Activated CD4-positive, alpha-beta T cell treated with anti-CD3 and anti-CD28 coated beads, Interleukin-2, amount 10 ng/mL, durations not matched to agents 24 days and 14 days (primary cell): ENCODE measurements at places on chromosomes 12 and 14. TPM values are rescaled to one million over a fixed set of nuclear protein-coding genes. Genes with fewer than 3 reads are reported as not detected.
A peak's percentile ranks its signal among the peaks of the same experiment; 100 is the strongest.

DNA sequence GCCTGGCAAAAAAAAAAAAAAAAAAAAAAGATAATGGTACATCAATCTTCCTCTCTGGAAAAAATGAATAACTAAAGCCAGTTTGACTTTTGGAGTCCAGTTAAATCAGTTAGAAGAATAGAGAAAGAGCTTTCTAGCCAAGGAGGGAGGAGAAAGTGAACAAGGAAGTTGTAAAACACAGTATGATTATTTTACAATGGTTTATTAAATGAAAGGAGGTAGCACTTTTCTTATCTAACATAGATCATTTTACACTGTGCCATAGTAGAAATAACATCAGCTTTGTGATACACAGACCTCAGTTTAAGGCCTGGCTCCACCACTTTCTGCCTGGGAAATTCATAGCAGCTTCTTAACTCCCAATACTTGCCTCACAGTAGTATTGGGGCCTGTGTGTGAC is 15.4 kb upstream of the KITLG start:
- H3K36me3 ChIP-seq, result no peaks in the 10 kb centered on the region
- H3K27me3 ChIP-seq, result no peaks in the 10 kb centered on the region
- DNase-seq, result no peak
- no peak overlapping the region for H3K27ac ChIP-seq

DNA sequence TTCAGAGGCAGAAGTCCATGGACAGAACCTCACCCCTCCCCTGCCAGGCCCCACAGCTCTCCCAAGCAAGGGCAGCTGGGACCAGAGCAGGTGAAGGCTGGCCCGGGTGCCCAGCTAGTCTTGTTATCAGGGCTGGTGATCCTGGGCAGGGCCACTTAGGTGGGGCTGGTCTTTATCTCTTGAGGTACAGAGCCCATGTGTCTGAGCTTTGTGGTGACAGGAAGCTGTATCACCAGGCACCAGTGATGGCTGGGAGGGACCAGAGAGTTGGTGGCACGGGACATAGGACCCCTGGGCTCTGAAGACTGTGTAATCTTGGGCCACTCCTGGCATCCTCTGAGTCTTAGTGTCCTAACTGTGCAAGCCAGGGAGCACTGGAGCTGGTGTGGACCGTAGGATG is 12.8 kb upstream of the HPD start:
- peaks cover 4% of the 10 kb centered on the region for H3K4me1 ChIP-seq
- no peaks in the 10 kb centered on the region for H3K36me3 ChIP-seq
- H3K27me3 ChIP-seq, result no peaks in the 10 kb centered on the region
- no peak for DNase-seq

DNA sequence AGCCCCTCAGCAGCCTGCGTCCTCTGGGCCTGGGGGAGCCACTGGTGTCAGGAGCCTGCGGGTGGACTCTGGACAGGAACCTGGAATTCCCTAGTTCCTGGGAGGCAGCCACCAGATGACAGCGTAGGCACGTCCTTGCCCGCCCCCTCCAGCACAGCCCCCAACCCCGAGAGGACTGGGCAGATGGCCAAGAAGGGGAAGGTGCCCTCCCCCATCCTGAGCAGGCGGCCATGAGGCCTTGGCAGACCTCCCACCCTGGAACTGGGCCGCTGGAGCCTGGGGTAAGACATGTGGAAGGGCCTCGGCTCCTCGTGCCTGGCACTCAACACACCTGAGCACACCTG is 60.4 kb upstream of the FBRSL1 start:
- no peaks in the 10 kb centered on the region for H3K27me3 ChIP-seq

- DNase-seq, result no peak
- H3K27ac ChIP-seq, result no peak overlapping the region
- no peaks in the 10 kb centered on the region for H3K36me3 ChIP-seq
- H3K4me1 ChIP-seq, result no peaks in the 10 kb centered on the region
- peaks cover 13% of the 10 kb centered on the region for H3K27me3 ChIP-seq
Measured at GRCh38 chr14:74954232-74954946, 1.0 kb downstream of the PGF start.

GRCh38 chr12:53677800-53678148 is 1.9 kb upstream of the ATP5MC2 start:
- peaks cover 35% of the 10 kb centered on the region for H3K27me3 ChIP-seq
- no peak for DNase-seq
- peaks cover 26% of the 10 kb centered on the region for H3K36me3 ChIP-seq

DNA sequence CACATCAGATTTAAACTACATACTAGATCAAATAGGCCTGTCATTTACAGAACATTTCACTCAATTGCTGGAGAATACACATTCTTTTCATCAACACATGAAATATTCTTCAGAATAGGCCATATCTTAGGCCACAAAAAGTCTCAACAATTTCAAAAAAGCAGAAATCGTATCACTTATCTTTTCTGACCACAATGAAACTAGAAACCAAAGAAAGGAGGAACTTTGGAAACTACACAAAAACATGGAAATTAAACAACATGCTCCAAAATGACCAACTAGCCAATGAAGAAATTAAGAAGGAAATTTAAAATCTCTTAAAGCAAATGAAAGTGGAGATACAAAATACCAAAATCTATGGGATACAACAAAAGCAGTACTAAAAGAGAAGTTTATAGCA is 35.1 kb downstream of the PARP11 start:
- H3K36me3 ChIP-seq, result peaks cover 44% of the 10 kb centered on the region
- peak overlapping the region; percentile 49 for H3K4me3 ChIP-seq
- no peaks in the 10 kb centered on the region for H3K27me3 ChIP-seq
- no peak for DNase-seq
- peak overlapping the region; percentile 75 for H3K27ac ChIP-seq

GRCh38 chr14:54798465-54799124 is 104.0 kb downstream of the GCH1 start:
- H3K36me3 ChIP-seq, result no peaks in the 10 kb centered on the region
- no peak overlapping the region for H3K4me3 ChIP-seq
- no peak overlapping the region for H3K27ac ChIP-seq
- peaks cover 40% of the 10 kb centered on the region for H3K27me3 ChIP-seq

- H3K36me3 ChIP-seq, result peaks cover 2% of the 10 kb centered on the region
- H3K27me3 ChIP-seq, result no peaks in the 10 kb centered on the region
- no peak for DNase-seq
- H3K4me3 ChIP-seq, result no peak overlapping the region
- peaks cover 6% of the 10 kb centered on the region for H3K4me1 ChIP-seq
- H3K27ac ChIP-seq, result no peak overlapping the region
Measured at GRCh38 chr12:101850199-101850598, 19.4 kb upstream of the GNPTAB start.

- H3K27ac ChIP-seq, result no peak overlapping the region
- no peak overlapping the region for H3K4me3 ChIP-seq
- H3K4me1 ChIP-seq, result no peaks in the 10 kb centered on the region
- H3K27me3 ChIP-seq, result peaks cover 2% of the 10 kb centered on the region
- H3K36me3 ChIP-seq, result no peaks in the 10 kb centered on the region
Measured at GRCh38 chr12:105562199-105562971, 231.9 kb downstream of the C12orf75 start.

GRCh38 chr12:108693186-108693730 is 38.1 kb downstream of the CORO1C start:
- DNase-seq, result no peak
- H3K27me3 ChIP-seq, result no peaks in the 10 kb centered on the region
- peaks cover 9% of the 10 kb centered on the region for H3K36me3 ChIP-seq
- H3K27ac ChIP-seq, result peak overlapping the region; percentile 27
- peak overlapping the region; percentile 1 for H3K4me3 ChIP-seq

GRCh38 chr12:25455696-25456095 is 97.4 kb downstream of the LMNTD1 start:
- H3K27me3 ChIP-seq, result peaks cover 1% of the 10 kb centered on the region
- H3K36me3 ChIP-seq, result no peaks in the 10 kb centered on the region
- H3K4me3 ChIP-seq, result no peak overlapping the region
- no peaks in the 10 kb centered on the region for H3K4me1 ChIP-seq
- no peak for DNase-seq

DNA sequence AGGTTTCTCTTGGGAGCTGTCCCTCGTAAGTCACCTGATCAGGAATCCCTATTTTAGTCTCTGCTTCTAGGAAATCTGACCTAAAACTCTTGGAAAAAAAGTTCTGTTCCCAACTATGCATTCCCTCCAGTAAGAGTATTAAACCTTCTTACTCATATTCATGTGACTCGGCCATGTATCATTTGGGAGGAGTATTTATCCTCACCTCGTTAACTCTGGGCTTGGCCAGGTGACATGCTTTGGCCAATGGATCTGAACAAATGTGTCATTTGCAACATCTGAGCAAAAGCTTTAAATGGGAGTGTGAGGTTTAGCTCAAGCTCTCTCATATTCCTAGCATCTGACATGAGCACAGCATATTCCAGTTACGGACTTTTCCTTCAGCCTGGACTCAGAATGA is 226.8 kb downstream of the NUAK1 start:
- H3K4me3 ChIP-seq, result no peak overlapping the region
- H3K27ac ChIP-seq, result no peak overlapping the region
- H3K27me3 ChIP-seq, result no peaks in the 10 kb centered on the region
- no peak for DNase-seq
- no peaks in the 10 kb centered on the region for H3K36me3 ChIP-seq

- H3K4me3 ChIP-seq, result no peak overlapping the region
- H3K4me1 ChIP-seq, result peaks cover 4% of the 10 kb centered on the region
- H3K27ac ChIP-seq, result no peak overlapping the region
Measured at GRCh38 chr12:14213542-14213941, 151.9 kb upstream of the ATF7IP start.

DNA sequence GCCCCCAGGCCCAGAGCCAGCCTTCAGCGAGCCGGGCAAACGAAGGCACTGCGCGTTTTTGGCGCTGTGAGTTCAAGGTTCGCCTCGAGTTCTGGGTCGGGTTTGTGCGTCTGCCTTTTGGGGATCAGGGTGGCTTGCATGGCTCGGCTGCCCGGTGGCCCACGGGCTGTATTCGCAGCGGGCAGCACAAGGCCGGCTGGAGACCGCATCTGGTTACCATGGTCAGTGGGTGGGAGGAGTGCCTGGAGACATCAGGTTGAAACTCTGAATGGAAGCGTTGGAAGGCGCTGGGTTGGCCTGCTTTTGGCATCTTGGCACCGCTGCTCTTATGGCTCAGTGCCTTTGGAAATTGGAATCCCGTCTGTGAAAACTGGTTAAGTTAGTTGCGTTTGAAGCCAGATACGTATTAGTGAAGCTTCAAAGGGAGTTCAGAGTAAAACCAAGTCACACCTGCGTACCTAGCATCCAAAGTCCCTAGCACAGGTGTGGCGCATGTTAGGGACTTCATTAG is 50.9 kb downstream of the SNAPC1 start:
- peak overlapping the region; percentile 74 for H3K4me3 ChIP-seq
- no peak for DNase-seq
- peaks cover 78% of the 10 kb centered on the region for H3K27me3 ChIP-seq
- H3K27ac ChIP-seq, result no peak overlapping the region

DNA sequence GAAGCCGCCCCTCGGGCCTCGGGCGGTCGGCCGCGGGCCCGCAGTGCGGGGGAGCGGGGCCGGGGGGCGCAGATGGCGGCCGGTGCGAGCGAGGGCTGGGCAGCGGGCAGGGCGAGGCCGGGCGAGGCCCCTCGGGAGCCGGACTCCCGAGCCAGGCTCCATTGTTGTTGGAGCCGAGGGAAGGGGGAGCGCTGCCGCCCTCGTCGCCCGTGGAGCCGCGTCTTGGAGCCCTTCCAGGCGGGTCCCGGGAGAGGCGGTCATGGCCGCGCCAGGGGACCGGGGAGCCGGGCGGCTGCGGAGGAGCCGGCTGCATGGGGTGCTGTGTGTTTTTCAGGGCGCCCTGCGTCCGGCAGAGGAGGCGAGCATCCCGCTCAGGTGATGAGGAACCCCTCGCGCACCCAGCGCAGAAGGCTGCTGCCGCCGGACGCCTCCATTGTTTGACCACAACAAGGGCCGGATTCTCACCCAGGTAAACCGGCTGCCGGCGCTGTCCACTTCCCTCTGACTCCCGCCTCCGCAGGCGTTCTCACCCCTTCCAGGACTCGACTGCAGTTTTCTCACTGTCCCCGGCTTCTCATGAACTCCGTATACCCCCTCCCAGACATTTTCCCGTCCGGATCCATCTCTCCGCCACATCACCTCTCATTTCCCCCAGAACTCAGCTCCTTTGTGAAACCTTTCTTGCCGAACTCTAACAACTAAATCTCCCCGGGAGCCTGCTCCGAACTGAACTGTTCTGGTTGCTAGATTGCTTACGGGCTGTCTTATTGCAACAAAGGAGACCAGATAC is 732 bp downstream of the ZNF664 start:
- H3K27ac ChIP-seq, result peak overlapping the region; percentile 88
- DNase-seq, result peak; percentile 79
- H3K4me3 ChIP-seq, result peak overlapping the region; percentile 92
- H3K36me3 ChIP-seq, result peaks cover 22% of the 10 kb centered on the region
- H3K4me1 ChIP-seq, result peaks cover 32% of the 10 kb centered on the region

DNA sequence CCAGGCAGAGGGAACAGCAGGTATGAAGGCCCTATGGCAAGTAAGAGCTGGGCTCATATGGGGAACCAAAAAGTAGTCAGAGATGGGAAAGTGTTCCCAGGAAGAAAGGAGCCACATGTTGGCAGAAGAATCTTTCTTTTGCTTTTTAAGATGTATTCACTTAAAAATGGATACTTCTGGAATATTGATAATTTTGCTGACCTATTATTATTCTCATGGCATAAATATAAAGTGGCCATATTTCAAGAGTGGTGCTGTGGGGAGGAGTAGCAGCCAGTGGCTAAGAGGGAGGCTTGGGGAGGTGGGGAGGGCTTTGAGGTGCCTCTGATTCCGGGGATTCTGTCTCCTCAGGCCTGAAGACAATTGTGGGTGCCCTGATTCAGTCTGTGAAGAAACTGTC is 108.2 kb downstream of the SCN8A start:
- DNase-seq, result no peak
- no peaks in the 10 kb centered on the region for H3K4me1 ChIP-seq
- no peak overlapping the region for H3K27ac ChIP-seq
- no peaks in the 10 kb centered on the region for H3K36me3 ChIP-seq
- H3K27me3 ChIP-seq, result peaks cover 19% of the 10 kb centered on the region

DNA sequence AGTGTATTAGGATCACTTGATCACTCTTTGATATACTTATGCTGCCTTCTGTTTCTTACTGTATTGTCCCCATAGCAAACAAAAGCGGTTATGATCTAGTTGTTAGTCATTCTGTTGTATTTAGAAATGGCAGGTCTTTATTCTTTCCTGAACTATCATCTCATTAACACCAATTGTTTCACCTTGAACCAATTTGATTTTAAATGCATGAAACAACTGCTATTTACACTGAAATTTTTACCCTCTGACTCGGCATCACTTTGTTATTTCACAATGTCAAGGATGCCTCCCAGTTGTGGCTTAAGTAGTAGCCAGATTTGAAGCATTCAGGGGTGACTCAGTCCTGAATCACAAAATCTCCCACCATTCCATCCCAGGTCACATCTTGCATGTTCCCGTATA is 303.5 kb downstream of the EGLN3 start:
- no peak for DNase-seq
- no peaks in the 10 kb centered on the region for H3K27me3 ChIP-seq
- no peaks in the 10 kb centered on the region for H3K4me1 ChIP-seq
- no peak overlapping the region for H3K27ac ChIP-seq
- H3K4me3 ChIP-seq, result no peak overlapping the region

- peak overlapping the region; percentile 87 for H3K4me3 ChIP-seq
- peaks cover 3% of the 10 kb centered on the region for H3K36me3 ChIP-seq
Measured at GRCh38 chr12:25054783-25055144, 105.9 kb upstream of the BCAT1 start.

The RILPL2 gene
- total RNA-seq, result 17.2 TPM in 2 replicates

The GZMH gene
- total RNA-seq, result 24.3 and 25.2 TPM in 2 replicates

The ERBB3 gene
- total RNA-seq, result 0.14 and 0.57 TPM in 2 replicates

The TAS2R9 gene
- not detected in 2 replicates for total RNA-seq

The SYT1 gene
- not detected in 2 replicates for total RNA-seq

The YY1 gene
- total RNA-seq, result 102 and 105 TPM in 2 replicates

The LMNTD1 gene
- total RNA-seq, result not detected in 2 replicates

The CAPS2 gene
- 0.54 and 1.5 TPM in 2 replicates for total RNA-seq
